NCI-H2081 treated with DMSO at 0.1 percent for 48 hours (cell line): ENCODE measurements at places on chromosomes 13 and 19.
A peak's percentile ranks its signal among the peaks of the same experiment; 100 is the strongest.

GRCh38 chr19:8089664-8090601, 37.4 kb downstream of the CCL25 start:
- DNase-seq, result no peak

- no peak for DNase-seq
These were observed 107.0 kb downstream of the FLT1 start for GRCh38 chr13:28387740-28388501.

DNA sequence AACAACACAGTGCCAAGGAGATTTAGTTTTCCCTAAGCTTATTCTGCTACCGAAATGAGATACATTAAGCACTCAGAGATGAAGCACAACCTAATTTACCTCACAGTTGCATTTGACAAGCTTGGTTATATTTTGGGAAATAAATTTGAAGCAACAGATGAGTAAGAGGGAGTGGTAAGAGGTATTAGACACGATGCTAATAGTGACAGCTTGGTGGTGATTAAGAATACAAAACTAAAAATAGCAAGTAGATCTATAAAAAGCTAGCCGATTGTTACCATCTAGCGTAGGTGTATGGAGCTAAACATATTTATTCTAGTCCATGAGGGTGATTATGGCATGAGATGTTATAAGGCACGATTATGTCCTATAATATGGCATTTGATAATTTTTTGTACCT, 208.5 kb downstream of the PCCA start:
- no peak for DNase-seq

DNA sequence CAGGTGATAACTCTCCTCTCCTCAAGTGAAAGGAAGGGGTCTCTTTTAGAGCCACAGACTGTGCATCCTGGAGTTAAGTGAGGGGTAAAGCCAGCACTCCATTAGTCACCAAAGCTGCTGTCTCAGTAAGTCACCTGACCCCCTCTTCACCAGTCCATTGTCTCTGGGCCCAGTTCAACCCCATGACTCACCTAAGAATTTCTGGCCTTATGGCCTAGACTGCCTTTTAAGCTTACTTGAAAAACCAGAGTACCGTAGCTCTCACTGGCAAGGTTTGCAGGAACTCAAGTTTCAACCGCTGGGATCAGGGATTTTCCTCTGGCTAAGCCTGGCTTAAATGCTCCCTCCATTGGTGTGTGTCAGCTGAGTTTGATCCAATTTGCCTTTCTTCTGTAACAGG, 23.4 kb upstream of the EID2 start:
- no peak for DNase-seq

- no peak for DNase-seq
These were observed 5.4 kb upstream of the NDFIP2 start for GRCh38 chr13:79475569-79475968.

GRCh38 chr13:21967871-21968270, 297.0 kb downstream of the FGF9 start:
- DNase-seq, result no peak

GRCh38 chr13:22077205-22077683, 406.4 kb downstream of the FGF9 start:
- no peak for DNase-seq

DNA sequence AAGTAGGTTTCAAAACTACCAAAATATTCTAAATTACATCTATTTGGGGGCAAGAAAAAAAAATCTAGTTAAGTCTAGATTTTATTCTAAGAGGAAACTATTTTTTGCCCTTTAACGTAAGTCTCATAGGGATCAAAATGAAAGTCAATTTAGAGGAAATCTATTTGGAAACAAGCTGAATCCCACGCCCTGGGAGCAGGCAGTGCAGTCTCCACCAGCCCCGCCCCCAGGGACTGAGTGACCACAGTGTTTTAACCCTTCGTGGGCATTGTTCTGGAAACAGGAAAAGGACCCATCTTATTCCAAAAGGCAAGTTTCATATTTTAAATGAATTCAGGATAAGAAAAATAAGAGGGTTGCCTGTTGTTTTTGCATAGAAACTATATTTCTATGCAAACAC, 209.7 kb downstream of the SPRY2 start:
- DNase-seq, result no peak

DNA sequence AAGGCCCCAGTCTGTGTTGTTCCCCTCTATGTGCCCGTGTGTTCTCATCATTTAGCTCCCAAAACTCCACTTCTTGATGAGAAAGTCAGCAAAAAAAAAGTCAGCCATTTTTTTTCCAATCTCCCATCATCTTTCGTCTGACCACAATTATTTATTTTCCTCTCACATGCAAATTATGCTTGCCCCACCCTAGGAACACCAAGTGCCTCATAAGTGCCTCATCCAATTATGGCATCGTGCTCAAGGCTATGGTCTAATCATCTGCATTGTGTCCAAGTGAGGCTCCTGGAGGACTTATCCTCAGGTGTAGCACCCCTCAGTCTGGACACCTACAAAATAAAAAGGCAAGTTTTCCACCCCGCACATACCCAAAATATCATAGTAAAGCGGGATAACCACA, 20.8 kb upstream of the IPO5 start:
- no peak for DNase-seq

GRCh38 chr13:39825886-39826285, 170.4 kb downstream of the COG6 start:
- DNase-seq, result no peak

GRCh38 chr19:46717034-46717715, at the start of gene PRKD2:
PRKD2 (minus strand) TSS chr19:46717114; CDS start chr19:46716370, 744 bp downstream.
- no peak for DNase-seq

DNA sequence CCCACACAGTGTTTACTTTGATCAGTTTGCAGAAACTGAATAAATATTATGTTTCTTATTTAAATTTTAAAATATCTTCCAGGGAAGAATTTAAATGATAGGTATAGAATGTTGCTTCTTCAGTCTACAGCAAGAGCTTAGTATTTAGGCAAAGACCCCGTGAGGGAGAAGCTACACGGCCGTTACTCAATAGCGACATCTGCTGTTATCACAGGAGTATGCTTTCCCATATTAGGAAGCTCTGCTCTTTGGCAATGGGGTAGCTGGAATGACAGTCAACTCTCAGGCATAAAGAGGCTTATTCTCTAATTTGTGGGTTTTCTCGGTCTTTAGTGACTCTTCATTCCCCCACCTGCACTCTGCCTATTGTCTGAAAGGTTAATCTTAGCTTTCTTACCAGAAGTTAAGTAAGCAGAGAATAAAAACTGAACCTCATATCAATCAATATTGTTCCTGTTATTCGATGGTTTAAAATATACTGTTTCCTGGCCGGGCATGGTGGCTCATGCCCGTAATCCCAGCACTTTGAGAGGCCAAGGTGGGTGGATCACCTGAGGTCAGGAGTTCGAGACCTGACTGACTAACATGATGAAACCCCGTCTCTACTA, 13.2 kb upstream of the LHFPL6 start:
- DNase-seq, result peak; percentile 23

DNA sequence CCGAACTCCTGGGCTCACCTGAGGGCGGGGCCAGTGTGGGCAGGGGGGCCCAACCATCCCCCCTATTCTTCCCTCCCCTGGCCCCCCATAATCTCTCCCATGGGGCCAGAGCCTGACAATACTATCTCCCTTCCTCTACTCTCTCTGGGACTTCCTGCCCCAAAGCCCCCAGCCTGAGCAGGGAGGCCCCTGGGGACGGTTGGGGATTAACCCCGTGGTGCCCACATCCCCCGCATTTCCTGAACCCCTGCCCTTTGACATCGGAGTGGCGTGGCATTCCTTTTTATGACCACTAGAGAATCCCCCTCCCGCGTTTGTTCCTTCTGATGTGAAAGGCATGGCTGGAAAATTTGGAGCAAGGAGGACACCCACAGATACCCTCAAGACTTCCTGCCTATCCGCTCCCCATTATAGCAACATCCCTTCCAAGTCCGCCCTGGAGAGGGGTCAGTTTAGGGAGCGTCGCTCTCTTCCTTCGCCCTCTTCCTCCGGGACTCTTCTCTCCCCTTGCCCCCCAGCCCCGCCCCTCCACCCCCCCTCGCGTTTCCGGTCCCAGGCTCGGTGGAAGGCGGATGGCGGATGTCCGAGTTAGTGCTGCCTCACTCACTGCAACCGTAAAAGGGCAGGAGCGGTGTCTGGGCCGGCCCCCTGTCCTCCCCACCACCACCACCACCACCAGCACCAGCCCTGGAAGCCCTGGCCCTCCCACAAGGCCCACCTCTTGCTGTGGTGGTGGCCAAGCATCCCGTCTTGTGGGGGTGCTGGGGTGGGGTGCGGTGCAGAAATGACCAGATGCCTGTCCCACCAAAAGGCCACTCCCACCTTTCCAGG, 1.8 kb downstream of the VASP start:
- DNase-seq, result no peak

DNA sequence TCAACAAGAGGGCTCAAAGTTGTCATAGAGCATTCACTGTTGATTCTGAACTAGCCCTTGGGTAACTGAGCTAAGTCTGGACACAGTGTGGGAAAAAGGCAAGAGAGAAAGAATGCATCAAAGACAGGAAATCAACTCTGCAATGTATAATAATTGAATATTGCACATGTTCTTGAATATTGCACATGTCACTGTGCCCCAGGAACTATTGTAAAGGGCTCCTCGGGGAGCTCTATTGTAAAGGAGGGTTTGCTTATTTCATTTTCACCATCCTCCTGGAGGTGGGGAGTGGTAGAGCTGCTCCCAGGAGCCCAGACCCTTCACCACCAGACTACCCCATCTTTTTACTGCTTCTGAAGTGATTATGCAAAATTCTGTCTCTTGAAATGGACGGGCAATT, 44.4 kb upstream of the ITM2B start:
- no peak for DNase-seq
